ENCODE measurements at places on chromosomes 11 and 22.

- no peak for DNase-seq
These were observed 29.8 kb downstream of the OR6Q1 start for GRCh38 chr11:58060535-58060934.

DNA sequence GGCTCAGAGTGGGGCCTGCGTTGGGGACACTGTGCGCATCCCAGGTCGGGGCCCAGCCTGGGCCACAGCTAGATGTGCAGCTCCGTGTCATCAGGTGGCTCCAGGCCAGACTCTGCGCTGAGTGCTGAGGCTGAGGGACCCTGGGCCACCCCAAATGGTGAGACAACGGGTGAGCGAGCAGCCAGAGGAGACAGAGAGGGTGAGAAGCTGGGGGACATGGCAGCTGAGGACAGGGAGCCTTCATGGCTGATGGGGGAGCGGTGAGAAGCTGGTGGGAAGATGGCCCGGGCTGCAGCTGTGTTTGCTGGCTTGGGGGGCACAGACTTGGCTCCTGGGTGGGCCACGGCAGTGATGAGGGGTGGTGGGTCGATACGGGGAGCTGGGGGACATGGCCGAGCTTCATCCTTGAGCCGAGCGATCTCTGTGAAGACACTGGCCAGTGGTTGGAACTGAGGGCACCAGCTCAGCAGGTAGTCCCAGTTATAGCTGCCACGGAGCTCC is 2.5 kb upstream of the TPP1 start:
- DNase-seq: no peak

DNA sequence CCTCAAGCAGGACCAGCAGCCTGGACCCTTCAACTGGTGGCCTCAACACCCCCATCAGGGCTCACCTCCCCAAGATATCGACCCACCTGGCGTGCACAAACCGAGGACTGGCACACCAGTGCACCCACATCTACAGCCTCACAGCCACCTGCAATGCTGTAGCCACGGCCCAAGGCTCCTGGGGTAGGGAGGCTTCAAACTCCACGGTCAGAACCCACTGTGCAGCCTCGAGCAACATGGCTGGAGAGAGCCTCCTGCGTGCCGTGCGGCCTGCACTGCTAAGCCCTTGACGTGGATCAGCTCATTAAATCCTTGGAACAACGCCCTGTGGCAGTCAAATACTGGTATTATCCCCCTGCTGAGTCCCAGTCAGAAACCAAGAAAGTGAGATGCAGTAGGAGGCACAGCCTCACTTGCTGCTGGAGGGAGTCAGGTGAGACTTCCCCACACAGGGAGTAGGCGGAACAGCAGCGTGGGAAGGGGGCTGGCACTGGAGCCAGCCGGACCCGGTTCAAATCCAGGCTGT is 4.6 kb downstream of the CARD10 start:
- DNase-seq: no peak

DNA sequence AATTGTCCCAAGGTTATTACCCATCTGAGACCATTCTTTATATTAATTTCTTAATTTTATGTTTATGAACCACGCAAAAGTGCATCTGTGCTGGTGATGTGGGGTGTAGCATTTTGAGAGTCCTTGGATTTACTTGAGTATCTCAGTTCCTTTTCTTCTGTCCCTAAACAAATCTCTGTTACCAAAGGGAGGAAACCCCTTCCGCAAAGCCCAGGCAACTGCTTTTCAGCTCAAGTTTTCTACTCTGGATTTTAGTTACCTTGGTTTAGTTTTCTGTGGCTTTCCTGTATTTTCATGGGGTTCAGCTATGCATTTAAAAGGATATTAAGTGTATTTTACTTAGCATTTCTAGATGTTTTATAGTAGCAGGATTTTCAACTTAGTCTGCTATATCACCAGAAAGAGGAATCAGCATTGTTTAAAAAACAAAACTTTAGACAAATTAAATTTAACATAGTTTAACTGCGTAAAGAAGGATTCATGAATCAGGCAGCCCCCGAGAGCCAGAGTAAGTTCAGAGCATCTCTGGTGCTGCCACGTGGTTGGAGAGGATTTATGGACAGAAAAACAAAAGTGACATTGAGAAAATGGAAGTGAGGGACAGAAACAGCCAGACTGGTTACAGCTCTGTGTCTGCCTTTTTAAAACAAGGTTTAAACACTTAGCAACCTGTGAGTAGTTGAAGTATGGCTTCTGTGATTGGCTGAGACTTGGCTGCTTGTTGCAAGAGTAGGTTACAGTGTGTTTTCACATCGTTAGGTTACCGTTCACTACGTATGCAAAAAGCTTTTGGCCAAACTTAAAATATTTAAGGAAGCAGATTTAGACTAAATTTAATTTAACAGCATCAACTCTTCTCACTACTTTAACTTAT is 9.6 kb downstream of the ADM start:
- DNase-seq: no peak

DNA sequence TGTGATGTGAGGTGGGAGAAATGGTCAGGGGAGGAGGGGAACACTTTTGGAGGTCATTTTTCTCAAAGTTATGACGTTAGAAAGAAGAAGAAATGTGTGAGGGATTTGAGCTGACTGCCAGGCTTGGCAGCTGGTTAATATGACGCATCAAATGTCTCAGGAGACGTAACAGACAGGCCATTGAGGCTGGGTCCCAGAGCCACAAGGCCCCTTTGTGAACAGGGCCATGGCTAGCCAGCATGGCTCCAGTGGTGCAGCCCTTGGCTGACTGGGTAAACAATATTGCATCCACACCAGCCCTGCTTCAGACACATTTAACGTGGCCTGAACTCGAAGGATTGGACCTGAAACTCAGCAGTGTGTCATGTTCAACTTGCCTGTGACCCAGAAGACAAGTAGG is 34.3 kb downstream of the AMOTL1 start:
- DNase-seq: no peak

GRCh38 chr11:27524155-27524554 is 17.6 kb upstream of the LIN7C start:
- DNase-seq: no peak

- DNase-seq: no peak
These were observed 3.2 kb upstream of the KRTAP5-10 start for GRCh38 chr11:71562120-71562519.

DNA sequence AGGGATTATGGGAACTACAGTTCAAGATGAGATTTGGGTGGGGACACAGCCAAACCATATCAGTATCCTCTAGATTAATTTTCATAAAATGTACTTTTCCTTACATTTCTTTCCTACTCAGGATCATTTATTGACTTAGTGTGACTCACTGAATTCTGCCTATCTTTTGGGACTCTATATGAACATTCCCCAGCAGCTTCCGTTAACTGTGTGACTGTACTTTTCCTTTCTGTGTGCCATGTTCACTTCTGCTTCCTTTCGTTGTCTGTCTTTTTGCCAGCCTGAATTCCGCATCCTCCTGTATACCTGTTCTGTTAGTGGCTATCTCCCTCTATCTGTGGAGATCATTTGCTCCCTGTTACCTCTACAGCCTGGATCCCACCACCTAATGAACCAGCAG is 48.8 kb downstream of the SPECC1L start:
- DNase-seq: no peak

DNA sequence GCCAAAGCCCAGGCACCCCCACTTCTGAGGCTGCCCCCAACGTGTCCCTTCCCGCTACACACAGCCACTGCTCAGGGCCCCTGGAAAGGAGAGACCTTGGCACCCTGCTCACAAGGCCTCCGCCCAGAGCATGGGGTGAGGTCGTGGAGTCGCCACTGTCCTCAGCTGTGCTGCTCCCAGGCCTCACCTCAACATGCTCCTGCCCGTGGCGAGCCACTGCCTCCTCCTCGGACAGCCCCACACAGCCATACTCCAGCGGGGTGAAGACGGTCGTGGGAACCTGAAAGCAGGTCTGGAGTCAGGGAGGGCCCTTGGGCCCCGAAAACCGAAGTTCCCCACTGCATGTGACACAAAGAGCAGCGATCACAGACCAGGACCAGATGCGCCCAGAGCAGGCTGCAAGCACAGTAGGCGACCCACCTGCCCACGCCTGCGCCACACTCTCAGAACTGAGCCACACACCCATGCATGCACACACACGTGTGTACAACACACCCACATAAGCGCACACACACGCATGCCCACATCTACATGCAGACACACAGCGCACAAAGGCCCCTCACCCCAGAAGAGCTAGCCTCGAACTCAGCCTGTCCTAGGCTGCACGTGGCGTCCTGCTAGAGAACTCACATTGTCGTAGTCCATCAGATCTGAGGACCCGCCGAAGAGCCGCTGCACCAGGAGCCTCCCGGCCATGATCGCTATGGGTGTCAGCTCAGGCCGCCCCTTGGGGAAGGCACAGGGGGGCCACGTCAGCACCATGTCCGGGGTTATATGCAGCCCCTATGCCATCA is 25.5 kb upstream of the GNB1L start:
- no peak for DNase-seq

Measured in T-helper 2 cell (primary cell).